AG04450 (cell line): ENCODE measurements at places on chromosomes 7 and 10.

GRCh38 chr7:108613147-108613948 lies 43.7 kb downstream of the DNAJB9 start:
- DNase-seq, result no peak

DNA sequence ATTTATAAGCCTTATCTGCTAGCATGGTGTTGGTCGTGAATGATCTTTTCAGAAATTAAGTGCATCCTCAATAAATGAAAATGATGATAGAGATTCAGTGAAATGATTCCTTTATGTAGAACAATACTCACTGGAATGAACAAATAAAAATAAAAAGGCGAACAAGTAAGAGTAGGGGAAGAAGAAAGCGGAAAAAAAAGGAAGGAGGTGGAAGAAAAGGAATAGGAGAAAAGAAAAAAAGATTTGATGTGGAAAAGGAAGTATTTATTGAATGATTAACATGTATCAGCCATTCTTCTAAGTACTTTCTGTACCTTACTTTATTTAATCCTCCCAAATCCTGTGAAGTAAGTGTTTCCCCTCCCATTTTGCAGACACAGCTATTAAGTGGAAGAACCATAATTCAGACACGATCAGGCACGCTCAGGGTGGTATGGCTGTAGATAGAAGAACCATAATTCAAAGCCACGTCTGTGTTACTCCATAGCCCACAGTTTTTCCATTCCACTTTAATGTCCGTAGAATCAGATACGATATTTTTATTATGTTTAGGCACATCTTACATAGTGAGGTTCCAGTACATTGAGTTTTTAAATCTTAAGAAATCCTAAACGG lies 156.2 kb upstream of the LAMB4 start:
- DNase-seq, result no peak

DNA sequence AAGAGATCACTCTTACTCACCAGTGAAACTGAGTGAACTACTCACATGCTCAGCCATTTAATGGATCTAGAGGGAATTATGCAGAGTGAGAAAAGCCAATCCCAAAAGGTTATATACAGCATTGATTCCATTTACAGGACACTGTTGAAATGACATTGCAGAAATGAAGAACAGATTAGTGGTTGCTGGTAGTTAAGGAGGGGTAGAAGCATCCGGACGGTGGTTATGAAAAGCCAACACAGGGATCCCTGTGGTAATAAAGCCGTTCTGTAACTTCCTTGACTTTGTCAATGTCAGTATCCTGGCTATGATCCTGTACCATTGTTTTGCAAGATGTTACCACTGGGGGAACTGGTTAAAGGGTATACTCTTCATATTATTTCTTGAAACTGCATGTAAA lies 253.4 kb downstream of the USP6NL start:
- DNase-seq, result no peak

DNA sequence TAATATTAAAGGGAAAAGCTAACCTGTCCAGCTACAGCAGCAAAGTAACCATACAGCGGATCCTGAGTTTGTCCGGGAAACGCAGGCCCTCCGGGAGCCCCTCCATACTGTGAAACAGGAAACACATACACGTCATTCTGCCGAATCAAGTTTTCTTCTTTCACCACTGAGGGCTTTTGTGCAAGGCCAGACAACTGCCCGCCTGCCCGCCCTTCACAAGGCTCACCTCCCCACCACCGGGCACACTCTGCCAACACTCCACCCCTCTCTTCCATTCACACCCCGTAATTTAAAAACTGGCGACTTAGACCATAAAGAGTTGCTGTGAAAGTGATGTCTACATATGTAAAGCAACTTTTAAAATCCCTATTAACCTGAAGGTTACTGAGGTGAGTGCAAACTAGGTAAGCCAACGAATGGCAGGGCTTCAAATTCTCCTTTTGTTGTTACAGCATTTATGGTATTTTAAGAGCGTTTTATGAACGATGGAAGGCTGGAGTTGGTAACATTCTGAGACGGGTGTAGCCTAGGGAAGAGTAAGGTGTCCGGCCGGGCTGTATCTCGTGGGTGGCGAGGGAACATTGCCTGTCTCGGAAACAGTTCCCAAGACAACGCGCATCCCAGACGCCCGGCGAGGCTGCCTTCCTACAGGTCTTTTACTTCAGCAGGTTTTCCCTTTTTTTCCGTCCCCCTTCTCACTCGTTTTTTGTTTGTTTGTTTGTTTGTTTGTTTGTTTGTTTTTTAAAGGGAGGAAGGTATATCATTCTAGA lies 817 bp downstream of the SRI start:
- no peak for DNase-seq

- DNase-seq, result no peak
Measured at GRCh38 chr7:95776561-95777185, 4.3 kb downstream of the DYNC1I1 start.

GRCh38 chr7:101287032-101287431 lies 34.6 kb downstream of the IFT22 start:
- DNase-seq, result no peak

GRCh38 chr7:50682079-50682478 lies 100.6 kb downstream of the GRB10 start:
- no peak for DNase-seq

DNA sequence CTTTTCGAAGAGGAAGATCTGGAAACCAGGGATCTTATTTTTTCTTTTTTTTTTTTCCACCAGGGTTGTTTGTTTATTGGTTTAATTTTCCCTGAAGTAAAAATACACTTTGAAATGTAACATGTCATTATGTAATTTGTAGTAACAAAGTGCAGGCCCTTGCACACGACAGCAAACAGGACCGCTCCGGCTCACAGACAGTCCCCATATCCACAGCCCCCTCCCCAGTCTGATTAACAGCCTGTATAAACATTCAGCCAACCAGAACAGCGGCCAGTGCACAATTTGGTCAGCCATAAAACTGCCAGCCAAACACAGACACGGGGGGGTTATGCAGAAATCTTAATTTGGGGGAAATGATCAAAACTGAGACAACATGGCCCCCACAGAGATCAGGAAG lies 431.6 kb upstream of the NPVF start:
- no peak for DNase-seq

GRCh38 chr10:15253951-15254807 lies 85.7 kb upstream of the NMT2 start:
- DNase-seq, result no peak

DNA sequence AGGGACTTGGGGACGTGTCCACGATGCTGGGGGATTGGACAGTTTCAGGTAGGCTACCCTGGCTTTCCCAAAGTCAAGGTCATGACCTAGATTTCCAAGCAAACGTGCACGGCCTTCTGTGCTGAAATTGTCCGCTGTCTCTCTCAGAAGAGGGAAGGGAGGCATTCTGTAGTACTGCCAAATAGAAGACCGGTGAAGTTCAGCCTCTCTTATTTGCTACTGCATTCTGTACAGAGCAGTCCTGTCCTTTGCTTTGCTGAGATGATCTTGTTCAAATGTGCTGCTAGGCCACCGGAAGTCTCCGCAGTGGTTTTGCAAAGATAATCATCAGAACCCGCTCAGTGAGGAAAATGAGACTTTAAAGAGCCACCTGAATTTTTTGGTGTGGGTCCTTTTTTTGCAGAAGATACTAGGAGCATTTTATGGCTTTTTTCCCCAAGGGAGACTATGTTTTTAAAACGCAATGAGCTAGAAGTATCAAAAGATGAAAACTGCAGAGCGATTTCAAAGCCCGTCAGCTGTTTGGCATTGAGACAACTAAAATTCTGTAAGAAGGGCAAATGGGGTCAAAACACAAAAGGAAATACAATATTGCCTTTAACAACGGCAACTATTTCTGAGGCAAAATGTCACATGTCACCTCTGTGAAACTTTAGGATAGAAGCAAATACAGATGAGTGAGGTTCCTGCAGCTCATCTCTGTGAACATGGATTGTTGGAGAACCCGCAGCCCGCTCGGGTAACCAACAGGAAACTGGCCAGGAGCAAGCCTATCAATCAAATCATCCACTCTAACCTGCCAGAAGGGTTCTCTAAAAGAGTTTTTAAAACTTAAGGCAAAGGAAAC lies 1.3 kb upstream of the NMT2 start:
- DNase-seq, result no peak

DNA sequence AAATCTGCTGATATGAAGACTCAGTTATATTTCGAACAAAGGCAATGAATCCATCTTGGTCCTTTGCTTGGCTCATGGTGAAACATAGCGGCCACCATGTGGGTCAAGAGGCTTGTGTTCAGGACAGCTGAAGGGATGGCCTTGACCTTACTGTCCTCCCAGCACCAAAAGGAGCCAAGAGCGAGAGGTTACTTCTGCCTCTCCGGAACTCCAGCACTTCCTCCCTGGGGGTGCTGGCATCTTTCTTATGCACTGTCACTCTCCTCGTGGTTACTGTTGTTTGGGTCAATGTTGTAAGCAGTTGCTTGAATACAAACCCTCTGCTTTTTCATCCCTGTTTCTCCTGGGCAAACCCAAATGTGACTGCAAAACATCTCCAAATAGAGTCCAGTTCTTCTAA lies 100.6 kb downstream of the RBM20 start:
- no peak for DNase-seq

- no peak for DNase-seq
Measured at GRCh38 chr10:112583236-112583939, 136.4 kb downstream of the VTI1A start.

- no peak for DNase-seq
Measured at GRCh38 chr7:56107954-56108258, 1.6 kb upstream of the CHCHD2 start.

GRCh38 chr7:139131-139530 lies 53.2 kb upstream of the FAM20C start:
- DNase-seq, result no peak

GRCh38 chr10:116364868-116365267 lies 40.6 kb downstream of the CCDC172 start:
- DNase-seq, result no peak

GRCh38 chr10:49408519-49409306 lies 12.8 kb upstream of the DRGX start:
- no peak for DNase-seq

DNA sequence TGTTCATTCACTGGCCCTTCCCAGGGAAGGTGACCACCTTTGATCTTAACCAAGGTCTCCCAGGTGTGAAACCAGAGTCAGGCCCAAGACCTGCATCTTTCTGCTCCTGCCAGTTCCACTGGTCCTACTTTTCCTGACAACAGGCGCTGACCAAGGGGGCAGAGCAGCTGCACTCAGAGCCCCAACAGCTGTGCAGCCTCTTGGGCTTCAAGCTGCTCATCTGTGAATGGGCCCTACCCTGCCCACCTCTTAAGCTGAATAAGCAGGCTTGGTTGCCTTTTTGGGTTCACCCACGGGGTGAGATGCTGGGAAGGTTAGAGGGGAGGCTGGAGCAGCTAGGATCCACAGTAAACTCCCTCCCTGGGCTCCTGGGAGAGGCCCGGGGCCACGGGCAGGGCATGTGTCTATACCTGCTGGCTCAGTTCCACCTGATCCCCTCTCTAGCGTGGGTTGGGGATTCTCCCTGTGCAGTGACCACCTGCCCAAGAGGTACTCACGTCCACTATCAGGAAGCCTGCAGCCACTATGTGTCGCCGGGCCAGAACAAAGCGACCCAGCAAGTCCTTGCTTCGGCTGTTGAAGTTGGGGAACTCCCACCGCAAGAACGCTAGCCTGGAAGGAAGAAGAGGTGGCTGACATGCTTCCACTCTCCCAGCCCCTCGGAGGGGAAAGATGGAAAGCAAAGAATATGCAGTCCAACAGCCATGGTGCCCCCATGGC lies 10.6 kb downstream of the TBRG4 start:
- no peak for DNase-seq

GRCh38 chr7:105270117-105270516 lies 118.6 kb downstream of the SRPK2 start:
- no peak for DNase-seq

GRCh38 chr7:159105832-159106811 lies 38.5 kb downstream of the VIPR2 start:
- no peak for DNase-seq

DNA sequence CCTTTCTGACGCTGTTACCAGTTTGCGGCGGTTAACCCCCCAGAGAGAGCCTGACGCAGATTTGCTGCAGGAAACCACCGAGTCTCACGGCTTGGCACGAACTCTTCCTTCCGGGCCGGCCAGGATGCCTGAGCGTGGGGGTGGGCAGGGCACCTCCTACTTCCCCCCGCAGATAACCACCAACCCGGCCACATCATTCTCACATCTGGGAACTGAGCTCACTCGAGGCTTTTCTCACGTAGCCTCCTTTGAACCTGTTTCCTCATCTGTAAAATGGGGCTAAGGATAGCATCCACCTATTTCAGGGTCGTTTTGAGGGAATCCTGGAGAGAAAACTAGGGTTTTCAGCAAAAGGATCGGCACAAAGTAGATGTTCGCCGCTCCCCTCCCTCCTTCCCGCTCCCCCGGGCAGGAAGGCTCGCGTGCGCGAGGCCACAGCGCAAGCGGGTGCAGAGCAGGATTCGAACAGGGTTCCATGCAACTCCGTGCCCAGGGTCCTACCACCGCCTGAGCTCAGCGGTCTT lies 23.6 kb downstream of the DDIT4 start:
- peak; percentile 56 for DNase-seq

- DNase-seq, result no peak
Measured at GRCh38 chr10:121282797-121283515, 315.3 kb downstream of the FGFR2 start.

- DNase-seq, result no peak
Measured at GRCh38 chr7:127417346-127417745, 24.8 kb upstream of the ZNF800 start.

GRCh38 chr7:81094952-81095351 lies 176.1 kb upstream of the SEMA3C start:
- no peak for DNase-seq

DNA sequence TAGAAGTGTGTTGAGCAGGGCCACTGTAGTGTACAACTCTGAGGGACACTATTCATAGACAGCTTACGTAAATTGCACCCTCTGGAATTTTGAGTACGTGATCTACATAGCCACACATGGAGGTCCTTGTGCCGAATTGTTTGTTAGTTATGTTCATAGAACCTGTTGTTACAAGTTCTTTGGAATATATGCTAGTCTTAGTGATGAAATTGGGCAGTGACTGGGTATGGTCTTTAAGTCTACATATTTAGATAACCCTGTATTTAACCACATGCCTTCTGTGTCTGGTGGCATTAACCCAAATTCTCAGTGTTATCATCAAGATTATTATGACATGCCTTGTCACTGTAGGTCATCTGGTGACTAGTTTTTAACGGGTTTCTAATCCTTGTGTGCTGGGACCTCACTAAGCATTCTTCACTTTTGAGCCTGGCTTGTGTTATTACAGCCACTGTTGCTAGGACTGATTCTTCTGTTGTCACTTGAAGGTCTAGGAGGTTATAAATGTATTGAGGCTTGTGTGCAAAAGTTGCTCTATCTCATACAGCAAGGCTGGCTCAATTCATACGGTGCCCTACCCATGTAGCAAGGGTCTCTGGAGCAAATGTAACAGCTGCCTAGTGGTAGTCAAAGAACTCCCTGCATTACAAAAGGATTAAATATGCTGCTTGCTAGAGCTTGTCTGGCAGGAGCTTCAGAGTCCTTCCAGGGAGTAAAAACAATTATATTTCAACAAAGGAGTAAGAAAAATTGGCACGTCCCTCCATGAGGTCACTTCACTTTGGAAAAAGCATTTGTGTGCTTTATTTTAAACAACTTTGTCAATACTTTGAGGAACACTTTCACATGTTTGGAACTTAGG lies 65.4 kb downstream of the CDK14 start:
- no peak for DNase-seq
